Stimulated activated CD8-positive, alpha-beta memory T cell treated with anti-CD3 and anti-CD28 coated beads, Interleukin-15, amount 100 ng/mL, for 4 hours (primary cell): ENCODE measurements at places on chromosomes 11 and 22.

DNA sequence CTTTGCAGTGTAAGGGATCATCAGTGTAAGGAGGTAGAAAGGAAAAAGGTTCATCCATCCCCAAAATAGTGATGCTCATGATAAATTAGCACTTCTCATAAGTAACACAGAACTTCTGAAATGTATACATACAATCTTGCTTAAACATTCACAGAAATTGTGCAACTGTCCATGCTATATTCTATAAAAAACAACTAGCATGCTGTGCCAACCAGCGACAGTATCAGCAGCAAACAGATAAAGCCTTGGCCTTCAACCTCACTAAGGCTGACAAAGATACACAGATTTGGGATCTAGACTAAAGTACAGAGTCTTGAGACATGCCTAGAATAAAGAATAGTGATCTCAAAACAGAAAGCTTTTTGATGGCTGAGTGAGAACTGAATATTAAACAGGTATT lies 74.1 kb upstream of the CHRM4 start:
- DNase-seq, result no peak

DNA sequence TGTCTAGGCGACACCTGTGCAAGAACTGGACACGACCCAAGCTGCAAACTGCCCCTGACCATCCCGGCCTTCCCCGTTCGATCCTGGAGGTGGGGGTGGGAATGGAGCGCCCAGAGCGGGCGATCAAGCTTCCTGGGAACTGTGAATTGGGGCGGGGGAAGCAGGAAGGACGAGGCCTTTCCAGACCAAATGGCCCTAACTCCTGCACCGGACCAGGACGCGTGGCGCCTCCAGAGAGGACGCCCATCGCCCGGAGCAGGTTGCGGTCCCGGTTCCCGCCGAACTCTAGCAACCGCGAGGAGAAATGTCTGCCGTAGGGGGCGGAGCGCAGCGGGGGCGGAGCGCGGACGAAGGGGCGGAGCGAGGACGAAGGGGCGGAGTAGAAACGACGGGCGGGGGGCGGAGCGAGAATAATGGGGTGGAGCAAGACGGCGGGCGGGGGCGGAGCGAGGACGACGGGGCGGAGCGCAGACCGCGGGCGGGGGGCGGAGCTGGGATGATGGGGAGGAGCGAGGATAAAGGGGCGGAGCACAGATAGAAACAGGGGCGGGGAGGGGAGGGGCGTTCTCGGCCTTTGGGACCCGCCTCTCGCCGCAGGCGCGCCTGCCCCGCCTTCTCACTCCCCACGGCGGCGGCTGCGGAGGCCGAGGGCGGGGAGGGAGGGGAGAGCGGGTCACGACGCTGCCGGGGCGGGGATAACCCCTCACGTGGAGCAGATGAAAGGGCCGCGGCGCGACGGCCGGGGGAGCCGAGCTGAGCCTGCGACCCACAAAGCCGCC lies at the start of gene ZNRF3:
Gene ZNRF3, plus strand, starts transcription at position 695 of the 779 bp plus-strand sequence. CDS start 195 bp downstream, outside the sequence.
- peak; percentile 83 for DNase-seq

GRCh38 chr11:113462830-113463229 lies 12.4 kb downstream of the DRD2 start:
- DNase-seq, result no peak

GRCh38 chr22:31566484-31566883 lies 70.1 kb downstream of the SFI1 start:
- no peak for DNase-seq

GRCh38 chr11:32139896-32140520 lies 49.1 kb downstream of the RCN1 start:
- DNase-seq, result no peak

DNA sequence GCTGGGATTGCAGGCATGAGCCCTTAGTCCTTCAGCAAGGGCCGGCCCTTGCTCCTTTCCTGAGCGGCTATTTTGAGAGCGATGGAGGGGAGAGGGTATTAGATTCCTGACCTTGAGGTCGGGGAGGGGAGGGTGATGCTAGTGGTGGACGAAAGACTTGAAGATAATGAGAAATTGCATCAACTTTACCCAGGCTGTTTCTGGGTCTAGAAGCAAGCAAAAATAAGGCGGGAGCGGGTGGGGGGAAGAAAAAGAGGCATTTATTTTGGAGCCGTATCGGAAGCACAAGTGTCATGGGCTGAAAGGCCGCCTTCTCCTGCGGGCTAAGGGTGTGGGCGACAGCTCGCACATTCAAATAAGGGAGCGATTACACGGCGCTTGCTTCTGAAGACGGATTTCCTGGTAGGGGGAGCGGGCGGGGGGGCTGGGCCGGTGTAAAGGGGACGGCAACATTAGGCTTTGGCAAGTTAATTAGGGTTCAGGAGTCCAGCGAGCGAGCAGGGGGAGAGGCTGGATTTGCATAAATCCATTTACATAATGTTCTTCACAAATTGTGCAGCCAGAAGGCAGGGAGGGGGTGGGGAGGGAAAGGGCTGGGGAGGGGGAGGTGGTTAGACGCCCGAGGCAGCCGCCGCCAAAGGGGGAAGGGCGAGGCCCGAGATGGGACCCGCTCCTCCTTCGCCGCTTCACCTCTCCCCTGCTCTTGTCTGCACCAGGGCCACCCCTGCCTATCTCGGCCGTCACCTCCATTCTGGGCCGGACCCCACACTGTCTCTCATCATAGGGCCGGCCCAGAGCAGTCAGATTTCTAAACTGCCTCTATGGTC lies 245.9 kb downstream of the MIAT start:
- no peak for DNase-seq

DNA sequence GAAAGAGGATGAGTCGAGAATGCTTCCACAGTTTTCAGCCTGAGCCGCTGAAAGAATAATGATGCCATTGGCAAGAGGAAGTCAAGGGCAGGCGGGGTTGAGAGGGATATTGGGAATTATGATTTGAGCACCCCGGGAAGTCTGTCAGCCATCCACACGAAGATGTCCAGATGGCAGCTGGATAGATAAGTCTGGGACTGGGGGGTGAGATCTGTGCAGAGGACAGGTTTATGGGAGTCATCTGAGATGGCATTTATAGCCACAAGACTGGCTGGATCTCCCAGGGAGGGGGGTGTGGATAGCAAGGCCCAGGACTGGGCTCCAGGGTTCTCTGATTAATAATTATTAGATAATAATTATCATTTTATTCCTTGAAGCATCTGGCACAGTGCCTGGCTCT lies 5.1 kb upstream of the STIP1 start:
- DNase-seq, result no peak

- no peak for DNase-seq
These were observed 541.7 kb downstream of the NTM start for GRCh38 chr11:131912134-131912533.

- no peak for DNase-seq
These were observed 9.0 kb downstream of the SYT7 start for GRCh38 chr11:61571869-61572268.

DNA sequence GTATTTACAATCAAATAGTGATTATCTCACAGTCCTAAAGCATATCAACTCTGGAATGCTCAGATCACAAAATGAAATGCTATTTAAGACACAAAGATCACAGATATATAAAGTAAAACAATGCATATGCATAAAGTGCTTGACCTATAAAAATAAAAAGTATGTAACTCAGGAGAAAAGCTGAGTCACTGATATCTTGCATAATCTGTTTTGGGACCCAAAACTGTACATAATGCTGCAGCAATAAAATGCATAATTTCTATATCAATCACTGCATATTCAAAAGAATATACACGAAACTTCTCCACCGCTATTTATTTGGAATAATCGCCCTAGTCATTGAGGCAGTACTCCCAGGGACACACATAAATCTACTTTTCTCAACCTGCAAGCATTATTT lies 34.9 kb upstream of the GRIA4 start:
- DNase-seq, result no peak

DNA sequence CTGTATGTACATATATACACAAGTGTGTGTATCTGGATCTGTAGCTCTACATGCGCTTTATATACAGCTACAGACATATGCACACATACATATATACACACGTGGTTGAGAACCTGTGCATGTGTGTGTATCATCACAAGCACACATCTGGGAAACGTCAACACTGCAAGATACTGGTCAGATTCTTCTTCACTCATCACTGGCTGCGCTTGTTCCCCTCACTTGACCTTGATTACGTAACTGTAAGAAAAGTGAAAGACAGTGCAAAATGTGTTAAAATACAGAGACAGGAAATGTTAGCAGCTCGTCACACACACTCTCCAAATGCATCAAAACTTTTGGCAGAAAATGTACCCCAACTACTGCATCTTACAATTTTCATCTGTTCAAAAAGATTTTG lies 51.9 kb upstream of the MN1 start:
- DNase-seq, result no peak

DNA sequence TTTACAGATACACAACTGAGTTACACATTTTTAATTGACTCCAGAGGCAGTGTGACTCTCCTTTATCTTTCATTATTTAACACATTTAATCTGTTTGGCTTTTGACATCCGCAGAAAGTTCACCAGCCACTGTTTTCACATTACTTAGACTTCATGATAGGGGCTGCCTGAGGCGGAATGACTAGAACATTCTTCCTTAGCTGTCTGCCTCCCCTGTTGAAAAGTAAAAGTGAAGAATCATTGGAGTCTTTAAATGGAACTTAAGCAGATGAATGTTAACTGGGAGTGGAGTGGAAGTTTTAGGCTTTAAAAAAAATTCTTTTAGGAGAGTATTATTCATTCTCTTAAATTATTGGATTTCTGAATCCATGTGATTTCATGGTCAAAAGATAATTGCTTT lies 229.2 kb upstream of the MTNR1B start:
- no peak for DNase-seq

DNA sequence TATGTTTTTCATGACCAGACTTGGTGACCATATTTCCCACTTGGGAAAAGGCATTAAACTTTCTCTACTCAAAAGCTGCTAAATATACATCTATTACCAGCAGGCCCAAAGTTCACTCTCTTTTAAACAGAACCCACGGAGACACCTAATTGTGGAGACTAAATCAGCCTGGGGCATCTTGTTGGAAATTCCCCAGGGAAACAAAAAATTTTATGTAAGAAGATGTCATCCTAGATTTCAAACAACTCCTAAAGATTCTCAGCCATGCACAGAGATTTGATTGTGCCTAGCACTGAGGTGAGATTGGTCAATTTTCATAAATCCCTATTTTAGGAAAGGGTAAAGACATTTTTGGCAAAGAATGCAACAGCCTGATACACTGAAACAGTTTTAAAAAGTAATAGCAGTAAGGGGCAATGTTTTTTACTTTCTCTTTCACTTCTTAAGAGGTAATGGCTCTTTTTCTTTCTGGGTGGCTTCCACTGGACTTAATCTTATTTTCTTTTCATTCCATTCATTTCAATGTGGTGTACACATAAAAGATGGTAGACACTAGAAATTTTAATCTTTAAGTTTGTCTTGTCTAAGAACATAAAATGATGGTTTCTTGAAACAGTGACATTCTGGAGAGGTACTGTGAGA lies 9.6 kb downstream of the OR52N2 start:
- no peak for DNase-seq

DNA sequence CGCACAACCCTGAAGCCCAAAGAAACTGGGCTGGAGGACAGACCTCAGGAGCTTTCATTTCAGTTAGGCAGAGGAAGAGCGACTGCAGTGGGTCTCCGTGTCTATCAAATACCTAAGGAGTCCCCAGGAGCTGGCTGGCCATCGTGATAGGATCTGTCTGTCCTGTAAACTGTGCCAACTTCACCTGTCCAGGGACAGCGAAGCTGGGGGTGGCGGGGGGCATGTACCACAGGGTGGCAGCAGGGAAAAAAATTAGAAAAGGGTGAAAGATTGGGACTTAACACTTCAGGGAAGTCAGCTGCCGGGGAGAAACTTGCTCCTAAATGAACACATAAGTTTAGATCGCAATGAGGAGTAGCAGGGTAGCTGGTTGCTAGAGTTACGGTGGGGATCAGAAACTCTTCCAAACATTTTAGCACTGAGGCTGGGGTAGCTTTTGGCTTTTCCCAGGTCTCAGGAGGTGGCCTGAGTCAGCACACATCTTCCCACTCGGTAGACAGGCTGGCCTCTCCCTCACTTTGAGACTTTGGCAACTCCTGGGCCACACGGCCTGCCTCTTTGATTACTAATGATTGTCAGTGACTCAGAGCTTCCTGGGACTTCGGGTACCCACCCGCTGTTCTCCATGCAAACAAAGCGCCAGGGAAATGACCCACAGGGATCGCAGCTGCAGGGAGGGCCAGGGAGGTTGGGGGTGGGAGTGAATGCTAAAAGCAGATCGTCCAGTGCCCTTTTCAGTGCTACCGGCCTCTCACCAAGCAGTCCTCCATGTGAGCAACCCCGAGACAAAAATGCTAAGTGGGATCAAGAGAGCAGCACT lies 2.9 kb upstream of the MTFP1 start:
- DNase-seq, result no peak

DNA sequence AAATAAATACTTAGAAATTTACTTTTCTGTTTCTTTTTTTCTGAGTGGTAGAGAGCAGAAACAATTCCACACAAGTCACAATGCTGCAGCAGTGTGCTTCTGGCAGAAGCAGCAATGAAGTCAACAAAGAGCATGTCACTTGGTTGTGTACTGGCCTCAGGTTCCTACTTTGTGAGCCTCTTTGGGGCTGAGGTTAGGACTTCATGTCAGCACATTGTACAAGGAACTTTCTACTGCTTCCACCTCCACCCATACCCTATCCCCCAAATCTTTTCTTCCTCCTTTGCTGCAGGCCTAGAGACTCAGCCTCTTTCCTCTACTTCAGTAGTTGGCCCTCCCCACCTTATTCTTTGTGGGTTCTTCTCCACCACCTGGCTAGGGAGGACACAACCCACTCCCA lies 252.7 kb upstream of the PITPNB start:
- no peak for DNase-seq

GRCh38 chr11:80165744-80166143 lies 724.9 kb upstream of the TENM4 start:
- DNase-seq, result no peak

DNA sequence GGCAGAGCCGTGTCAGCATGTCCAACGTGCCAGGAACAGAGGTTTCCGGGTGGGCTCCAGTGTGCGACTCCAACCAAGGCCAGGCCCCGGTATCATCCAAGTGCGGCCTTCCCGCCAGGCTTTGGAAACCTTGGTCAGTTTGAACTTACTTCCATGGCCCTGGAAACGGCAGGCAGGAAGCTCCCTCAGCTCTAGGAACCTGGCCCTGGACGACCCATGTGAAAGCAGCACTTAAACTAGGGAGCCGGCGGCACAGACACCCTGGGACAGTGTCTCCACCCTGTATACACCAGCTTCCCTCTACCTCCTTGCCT lies 65.2 kb downstream of the MYH9 start:
- DNase-seq, result no peak

GRCh38 chr22:40642316-40642715 lies 5.8 kb upstream of the MRTFA start:
- no peak for DNase-seq
